ENCODE measurements at places on chromosomes 2 and 18.

DNA sequence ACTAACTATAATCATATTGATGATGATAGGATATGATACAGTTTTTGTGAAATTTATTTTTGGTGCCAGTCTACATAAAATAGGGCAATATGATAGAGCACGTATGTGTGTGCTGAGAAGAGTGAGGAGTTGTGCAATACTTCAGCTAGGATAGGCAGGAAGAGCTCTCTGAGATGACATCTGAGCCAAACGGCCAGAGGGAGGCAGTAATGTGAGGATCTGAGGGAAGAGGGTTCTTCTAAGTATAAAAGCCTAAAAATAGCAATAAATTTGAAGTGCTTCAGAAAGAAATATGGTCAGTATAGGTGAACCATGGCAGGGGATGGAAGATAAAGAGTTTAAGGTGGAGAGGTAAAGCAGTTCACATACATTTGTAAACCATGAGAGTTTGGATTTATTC lies 102.5 kb downstream of the OLA1 start:
- no peak for DNase-seq

GRCh38 chr2:980176-980575 lies 29.5 kb downstream of the SNTG2 start:
- no peak for DNase-seq

GRCh38 chr2:7452110-7452876 lies 535.1 kb downstream of the RNF144A start:
- DNase-seq: no peak

- no peak for DNase-seq
Observed at GRCh38 chr18:60120231-60120750, 220.5 kb downstream of the PMAIP1 start.

DNA sequence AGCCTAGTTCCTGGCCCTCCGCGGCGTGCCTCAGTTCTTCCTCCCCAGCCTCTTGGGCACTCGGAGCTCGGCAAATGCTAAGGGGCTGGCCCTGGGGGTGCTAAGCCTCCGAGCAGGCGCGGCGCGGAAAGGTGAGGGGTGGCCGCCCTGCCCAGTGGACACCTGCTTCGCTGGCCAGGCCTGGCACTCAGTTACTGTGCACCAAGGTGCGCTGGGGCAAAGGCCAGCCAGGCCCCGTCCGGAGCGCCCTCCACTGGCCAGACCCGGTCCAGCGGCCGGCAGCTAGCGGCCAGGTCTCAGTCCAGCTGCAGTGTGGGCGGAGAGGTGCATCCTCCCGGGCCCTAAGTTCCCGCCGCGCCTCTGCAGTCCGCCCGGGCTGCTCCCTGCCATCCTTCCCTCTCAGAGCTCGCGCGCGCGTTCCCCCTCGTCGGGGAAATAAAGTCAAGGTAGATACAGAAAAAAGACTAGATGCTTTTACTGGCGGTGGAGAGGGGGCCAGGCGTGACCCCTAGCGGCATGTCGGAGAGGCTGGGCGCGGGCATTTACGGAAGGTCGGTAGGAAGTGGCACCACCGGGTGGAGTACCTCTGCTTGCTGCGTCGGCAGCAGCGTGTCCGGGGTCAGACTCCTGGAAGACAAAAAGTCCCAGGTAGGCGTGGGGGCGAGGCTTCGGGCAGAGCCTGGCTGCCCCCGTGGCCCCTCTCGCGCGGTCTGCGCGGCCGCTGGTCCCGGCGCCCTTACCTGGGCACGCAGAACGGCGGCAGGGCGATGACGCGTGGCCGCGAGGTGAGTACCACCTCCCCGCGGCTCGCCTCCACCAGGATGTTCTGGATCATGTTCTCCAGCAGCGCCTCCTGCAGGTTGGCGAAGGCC lies 9.4 kb upstream of the CRYBA2 start:
- peak; percentile 60 for DNase-seq

GRCh38 chr2:232058063-232058877 lies 96.8 kb downstream of the DIS3L2 start:
- no peak for DNase-seq

DNA sequence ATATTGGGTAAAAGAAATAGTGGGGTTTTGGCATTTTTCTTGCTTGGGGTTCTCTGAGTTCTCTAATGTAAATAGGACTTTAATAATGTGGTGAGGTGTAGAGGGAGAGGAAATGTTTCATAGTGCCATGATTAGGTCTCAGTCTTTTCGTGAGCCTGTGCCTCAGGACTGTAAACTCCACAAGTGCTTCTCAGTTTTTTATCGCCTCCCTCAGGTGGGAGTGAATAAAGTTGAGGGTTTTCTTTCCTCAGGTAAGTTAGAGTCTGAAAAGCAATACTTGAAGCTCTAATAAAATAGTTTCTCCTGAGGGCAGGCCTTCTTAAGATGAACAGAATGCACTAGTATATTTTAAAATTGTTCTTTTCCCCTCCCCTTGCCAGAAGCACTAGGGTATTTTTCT lies 243.1 kb upstream of the SETBP1 start:
- DNase-seq: no peak

DNA sequence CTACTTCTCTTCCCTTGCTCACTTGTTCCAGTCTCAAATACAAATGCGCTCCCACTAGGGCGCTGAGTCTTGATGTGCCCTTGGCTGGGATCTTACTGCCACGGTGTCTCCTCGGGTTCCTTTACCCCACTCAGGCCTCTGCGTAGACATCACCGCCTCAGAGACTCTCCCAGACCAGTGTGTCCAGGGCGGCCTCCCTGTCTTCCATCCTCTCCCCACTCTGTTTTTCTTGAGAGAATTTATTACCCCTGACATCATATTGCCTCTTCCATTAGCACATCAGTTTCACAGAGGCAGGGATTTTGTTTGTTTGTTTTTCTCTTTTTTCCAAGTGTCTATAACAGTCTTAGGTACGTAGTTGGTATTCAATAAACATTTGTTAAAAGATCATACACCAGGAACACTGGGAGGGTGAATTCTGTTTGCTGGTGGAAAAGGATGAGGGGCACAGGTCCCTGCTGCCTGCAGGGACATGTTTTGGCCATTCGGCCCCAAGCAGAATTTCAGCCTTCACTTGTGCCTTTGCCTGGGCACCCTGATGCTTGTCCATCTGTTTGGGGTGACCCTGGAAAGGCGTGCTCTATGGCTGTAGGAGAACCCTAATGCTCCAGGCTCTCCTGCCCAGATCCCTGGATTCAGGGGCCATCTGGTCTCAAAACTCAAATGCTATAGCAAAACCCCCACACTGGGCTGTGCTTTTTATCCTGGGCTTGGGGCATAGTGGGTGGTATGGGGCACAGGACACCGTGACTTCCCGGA lies 55.0 kb downstream of the RPL37A start:
- DNase-seq: no peak

GRCh38 chr2:2188941-2189340 lies 142.1 kb downstream of the MYT1L start:
- DNase-seq: no peak

DNA sequence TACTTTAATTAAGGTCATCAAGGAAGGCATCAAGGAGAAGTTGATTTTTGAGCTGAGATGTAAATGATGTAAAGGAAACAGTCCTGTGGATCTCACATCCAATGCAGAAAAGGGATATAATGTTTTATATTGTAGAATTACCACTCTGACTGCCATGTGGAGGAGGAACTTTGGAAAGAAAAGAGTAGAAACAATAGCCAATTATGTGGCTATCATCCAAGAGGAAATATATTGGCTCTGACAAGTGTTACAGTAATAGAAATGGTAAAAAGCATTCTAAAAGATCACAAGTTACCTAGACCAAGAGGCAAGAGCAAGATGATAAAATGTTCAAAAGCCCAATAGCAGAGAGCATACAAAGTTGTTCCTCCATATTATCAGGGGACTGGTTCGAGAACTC lies 26.8 kb downstream of the BARD1 start:
- no peak for DNase-seq

- no peak for DNase-seq
Observed at GRCh38 chr2:147689220-147689909, 155.5 kb upstream of the ACVR2A start.

GRCh38 chr2:66714610-66715009 lies 279.7 kb downstream of the MEIS1 start:
- no peak for DNase-seq

DNA sequence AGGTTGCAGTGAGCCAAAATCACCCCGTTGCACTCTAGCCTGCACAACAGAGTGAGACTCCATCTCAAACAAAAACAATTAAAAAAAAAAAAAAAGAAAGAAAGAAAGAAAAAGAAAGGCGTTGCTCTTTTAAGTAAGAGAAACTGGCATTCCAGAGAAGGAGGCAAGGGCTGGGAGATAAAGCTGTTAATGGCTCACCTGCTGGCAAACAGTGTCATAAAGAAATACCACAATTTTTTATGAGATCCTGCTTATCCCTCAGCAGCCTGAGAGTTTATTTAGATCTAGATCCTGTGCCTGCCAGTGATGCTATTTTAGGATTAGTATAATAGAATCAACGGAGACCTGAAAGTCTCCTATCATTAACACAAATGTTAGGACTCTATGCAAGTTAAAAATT lies 16.3 kb downstream of the SLC19A3 start:
- no peak for DNase-seq

DNA sequence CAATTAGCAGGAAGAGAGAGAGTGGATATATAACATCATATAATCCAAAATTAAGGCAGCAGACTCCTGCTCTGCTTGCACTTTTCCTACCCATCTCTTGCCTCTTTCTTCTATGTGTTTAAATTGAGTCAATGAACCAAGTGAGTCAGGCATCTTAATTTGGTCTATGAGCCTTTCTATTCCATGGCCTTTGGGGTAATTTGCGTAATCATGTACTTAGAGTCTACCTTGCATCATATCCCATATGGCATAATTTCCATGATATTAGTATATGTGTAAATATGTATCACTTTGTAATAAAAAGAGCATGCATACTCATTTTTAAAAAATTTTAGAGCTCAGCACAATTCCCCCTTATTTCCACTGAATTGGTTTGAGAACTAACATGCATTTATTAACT lies 555.2 kb downstream of the STK39 start:
- DNase-seq: no peak

- no peak for DNase-seq
Observed at GRCh38 chr2:205746420-205746785, 64.1 kb downstream of the NRP2 start.

GRCh38 chr2:116545286-116546068 lies 1269.0 kb upstream of the DDX18 start:
- DNase-seq: no peak

DNA sequence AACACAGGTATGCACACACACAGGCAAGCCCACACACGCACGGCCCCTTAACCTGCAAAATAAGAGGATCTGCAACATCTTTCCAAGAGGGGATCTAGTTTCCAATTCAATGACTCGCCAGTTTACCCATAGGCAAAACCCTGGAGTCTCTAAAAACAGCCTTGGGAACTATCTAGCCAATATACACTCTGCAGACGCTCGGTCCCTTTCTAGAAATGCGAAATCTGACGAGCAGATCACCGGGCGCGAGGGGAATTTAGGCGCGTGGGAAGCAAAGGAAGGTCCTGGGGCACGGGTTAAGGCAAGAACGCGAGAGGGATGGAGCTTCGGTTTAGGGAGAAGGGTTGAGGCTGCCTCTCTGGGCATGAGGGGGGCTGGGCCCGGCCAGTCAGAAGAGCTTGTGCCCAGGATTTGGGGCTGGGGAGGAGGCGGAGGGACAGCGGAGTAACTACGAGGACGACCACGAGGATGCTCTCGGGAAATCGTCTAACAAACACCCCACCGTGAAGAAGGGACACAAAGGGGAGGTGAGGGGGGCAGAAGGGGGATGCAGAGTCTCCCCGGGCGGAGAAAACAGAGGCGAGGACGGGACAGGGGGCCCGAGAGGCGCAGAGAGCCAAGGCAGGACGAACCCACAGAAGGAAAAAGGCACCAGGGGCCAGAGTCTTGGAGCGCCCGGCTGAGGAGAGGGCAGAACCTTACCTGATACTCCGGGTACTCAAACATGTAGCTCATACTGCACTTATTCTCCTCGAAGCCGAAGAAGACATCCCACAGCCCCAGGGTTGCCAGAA lies 542 bp downstream of the PGAP1 start:
- DNase-seq: peak; percentile 47

- no peak for DNase-seq
Observed at GRCh38 chr2:197986977-197987376, 182.6 kb downstream of the PLCL1 start.

- DNase-seq: no peak
Observed at GRCh38 chr2:39705638-39706037, 39.9 kb downstream of the TMEM178A start.

- no peak for DNase-seq
Observed at GRCh38 chr18:63160172-63160995, 159.2 kb downstream of the BCL2 start.

DNA sequence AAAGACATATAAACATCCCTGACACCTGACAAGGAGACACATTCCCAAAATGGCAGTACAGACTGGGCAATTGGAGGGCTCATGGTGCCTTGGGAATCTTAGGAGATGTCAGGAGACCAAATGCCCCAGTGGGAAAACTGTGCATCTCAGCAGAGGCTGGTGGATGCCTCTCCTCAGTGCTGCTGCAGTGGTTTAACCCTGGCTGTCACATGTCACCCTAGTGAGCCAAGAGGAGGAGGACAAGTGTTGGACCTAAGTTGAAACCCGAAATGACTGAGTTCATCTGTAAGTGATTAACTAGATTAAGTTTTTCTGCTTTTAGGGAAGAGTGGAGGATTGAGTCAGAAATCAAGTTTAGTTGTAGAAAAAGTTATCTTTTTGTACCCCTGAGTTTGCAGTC lies 5.2 kb upstream of the NAGK start:
- DNase-seq: no peak

- peak; percentile 74 for DNase-seq
Observed at GRCh38 chr2:239321596-239322415, 79.0 kb downstream of the HDAC4 start.

GRCh38 chr18:415047-415446 lies 85.5 kb downstream of the COLEC12 start:
- no peak for DNase-seq

DNA sequence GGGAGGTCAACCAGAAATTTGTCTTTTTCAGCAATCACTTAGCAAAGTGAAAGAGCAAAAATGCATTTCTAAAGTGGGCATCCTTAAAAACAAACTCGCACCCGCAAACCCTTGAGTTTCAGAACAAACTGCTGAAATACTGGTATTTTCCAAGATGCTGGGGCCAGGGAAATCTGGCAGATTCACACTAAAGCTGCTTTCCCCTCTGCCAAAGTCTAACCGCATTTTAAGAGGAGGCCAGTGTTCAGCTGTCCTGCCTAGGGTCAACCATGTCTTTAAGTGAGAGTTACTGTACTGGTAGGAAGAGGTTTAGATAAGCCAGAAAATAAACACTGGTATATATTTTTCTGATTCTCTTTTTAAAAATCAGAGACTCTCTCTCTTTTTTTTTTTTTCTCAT lies 55.9 kb downstream of the ACVR1 start:
- DNase-seq: no peak

- no peak for DNase-seq
Observed at GRCh38 chr18:22026362-22026761, 143.0 kb upstream of the GATA6 start.

DNA sequence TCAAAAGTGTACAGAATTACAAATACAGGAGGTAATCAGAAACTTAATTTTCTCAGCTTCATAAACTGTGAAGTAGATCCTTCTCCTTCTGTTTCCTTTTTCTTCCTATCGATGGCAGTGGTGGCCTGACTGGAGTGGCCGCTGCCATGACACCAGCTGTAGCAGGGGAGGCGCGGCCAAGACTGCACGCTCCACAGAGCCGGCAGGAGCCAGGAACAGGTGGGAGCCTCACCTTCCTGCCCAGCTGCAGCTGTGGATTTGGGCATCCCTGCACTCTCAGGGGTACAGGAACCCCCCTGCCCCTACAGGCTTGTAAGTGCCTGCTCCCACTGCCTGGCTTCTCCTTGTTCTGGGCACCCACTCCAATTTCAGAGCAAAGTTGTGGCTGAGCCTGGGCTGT lies 76.1 kb downstream of the EPB41L3 start:
- no peak for DNase-seq

GRCh38 chr2:172021955-172022354 lies 22.2 kb downstream of the METAP1D start:
- no peak for DNase-seq

GRCh38 chr18:37422116-37422515 lies 143.5 kb downstream of the CELF4 start:
- DNase-seq: no peak
